ENCODE measurements at places on chromosomes 1 and 21.

DNA sequence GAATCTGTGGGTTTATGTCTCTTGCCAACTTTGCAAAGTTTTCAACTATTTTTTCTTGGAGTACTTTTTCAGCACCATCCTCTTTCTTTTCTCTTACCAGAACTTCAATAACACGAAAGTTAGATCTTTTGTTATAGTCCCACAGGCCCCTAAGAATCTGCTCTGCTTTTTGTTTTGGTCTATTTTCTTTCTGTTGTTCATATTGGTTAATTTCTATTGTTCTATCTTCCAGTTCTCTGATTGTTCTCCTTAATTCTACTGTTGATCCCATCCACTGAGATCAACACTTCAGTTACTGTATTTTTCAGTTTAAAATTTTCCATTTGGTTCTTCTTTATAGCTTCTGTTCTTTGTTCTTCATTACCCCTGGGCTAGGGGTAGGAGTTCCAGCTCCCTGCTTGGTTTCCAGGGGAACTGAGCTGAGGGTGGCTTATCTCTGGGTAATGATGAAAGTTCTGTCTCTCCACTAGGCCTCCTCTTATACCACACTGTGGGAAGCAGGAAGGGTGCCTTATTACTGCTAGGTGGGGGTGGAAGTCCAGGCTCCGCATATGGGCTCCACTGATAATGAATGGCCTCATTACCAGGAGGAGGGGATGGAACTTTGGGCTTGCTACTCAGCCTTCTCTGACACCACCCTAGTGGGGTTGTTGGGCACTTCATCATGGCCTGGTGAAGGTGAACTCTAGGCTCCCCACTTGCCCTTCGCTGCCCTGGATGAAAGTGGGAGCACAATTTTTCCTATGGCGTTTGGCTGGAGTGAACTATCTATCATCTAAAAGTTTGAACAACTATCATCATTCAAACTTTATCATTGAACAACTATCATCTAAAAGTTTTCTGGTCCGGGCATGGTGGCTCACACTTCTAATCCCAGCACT, 39.3 kb downstream of the NAV1 start:
- DNase-seq = no peak

DNA sequence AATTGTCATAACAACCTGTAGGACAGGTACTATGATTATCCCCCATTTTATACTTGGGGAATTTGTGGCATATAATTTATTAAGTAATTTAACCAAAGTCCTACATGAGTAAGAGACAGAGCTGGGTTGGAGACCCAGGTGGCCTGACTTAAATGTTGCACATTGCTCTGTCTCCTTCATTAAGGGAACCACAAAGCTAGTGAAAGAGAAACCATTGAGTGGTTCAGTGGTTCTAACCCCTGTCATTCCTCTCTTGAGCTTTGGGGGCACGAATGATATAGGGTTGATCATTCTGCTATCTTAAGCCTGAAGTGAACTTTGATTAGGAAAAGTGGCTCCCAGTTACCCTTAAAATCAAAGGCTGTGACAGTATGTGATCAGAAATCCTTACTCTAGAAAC, 5.3 kb upstream of the MAP3K7CL start:
- DNase-seq = no peak

- DNase-seq = no peak
Measured at GRCh38 chr1:228125185-228125584, 14.9 kb upstream of the GUK1 start.

GRCh38 chr1:177162243-177162642, 2.3 kb downstream of the ASTN1 start:
- DNase-seq = no peak

GRCh38 chr1:55443175-55443915, 228.2 kb upstream of the USP24 start:
- no peak for DNase-seq

DNA sequence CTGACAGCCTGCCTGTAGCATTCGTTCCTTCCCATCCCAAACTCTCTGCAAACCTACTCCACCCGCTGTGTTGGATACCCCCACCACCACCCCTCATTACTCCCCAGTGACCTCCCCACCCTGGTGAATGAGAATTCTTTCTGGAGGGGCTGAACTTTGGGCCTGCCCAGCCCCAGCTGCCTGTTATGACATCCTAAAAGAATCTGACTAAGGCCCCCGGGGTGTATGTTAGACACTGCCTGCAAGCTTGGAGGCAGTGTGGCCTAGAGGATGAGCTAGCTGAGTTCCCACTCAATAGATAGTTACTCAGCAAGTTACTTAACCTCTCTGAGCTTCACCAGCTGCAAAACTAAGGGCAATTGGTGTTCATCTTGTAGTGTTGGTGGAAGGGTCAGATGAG, 110.2 kb upstream of the FGGY start:
- no peak for DNase-seq

- no peak for DNase-seq
Measured at GRCh38 chr1:64750092-64750491, 5.2 kb downstream of the RAVER2 start.

- no peak for DNase-seq
Measured at GRCh38 chr1:169681140-169681539, 30.3 kb downstream of the SELL start.

GRCh38 chr1:247905910-247906503, 10.6 kb downstream of the OR2W3 start:
- DNase-seq = no peak

DNA sequence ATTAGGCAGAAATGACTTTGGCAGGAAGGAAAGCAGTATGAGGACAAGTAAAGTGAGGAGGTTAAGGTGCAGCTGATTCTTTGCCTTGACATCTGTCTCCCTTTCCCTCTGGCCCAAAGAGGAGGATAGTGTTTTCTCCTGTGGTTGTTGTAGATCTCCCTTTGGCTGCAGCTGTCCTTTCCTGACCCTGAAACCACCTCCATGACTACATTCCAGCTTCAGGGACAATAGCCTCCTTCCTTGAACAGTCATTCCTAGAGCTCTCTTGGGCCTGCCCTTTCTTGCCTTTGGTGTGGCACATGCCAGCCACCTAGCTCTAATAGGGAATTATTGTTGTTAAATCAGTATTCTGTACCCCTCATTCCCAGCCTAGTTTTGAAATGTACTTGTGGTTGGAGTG, 6.2 kb downstream of the ZMYM1 start:
- DNase-seq = no peak

DNA sequence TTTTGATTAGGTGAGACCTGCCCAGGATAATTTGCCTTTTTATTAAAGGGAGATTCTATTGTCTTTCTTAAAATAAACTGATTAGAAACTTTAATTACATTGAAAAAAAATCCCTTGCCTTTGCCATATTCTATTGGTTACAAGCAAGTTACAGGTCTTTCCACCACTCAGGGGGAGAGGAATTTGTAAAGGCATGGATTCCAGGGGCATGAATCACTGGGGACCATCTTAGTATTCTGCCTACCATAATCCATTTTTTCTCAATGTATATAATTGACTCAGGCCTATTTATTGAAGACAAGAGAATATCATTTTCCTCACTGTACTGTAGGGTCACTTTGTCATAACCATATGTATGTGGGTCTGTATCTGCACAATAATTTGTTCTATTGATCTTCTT, 124.3 kb upstream of the PDE4B start:
- DNase-seq = no peak

GRCh38 chr1:209743145-209743482, 12.7 kb upstream of the TRAF3IP3 start:
- no peak for DNase-seq

DNA sequence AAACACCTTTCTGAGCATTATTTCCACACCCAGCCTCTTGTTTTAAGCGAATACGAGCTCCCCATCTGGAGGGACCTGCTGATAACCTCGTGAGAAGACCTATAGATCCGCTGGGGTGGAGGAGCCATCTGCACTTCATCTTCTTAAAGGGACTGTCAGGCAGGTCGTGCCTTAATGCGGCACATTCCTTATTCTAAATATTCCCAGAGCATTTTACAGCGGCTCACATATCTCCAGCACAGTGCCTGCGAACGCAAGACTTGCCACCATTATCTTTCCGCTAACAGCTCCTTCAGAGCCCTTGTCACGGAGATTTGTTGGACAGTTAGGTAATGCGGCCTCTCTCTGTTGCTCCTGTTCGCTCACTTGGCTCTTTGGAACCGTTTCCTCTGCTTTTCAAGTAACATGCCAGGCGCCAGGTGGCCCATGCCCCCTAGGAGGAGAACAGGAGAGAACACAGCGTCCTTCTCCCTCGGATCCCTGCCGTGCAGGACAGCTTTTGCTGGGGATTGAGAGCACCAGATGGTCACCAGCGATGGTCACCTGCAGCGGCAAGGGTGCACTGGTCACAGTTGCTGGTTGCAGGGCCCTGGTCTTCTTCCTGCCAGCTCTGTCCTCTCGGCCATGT, 162.4 kb downstream of the PGBD5 start:
- no peak for DNase-seq

DNA sequence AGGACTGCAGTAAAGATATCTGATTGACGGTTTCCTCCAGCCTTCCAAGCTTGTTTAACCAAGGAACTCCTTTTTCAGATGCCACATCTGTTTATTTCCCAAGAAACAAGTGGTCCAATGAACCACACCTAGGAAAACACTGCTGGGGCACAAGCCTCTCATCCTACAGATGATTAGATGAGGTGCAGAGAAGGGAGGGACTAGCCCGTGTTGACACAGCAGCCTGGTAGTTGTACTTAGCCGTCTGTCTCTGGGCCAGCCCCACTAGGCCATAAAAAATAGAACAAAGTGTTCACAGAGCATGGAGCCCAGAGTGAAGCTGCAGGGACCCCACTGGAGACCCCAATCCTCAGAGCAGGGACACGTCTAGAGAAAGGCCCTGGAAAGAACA, 32.1 kb downstream of the LRP8 start:
- no peak for DNase-seq

DNA sequence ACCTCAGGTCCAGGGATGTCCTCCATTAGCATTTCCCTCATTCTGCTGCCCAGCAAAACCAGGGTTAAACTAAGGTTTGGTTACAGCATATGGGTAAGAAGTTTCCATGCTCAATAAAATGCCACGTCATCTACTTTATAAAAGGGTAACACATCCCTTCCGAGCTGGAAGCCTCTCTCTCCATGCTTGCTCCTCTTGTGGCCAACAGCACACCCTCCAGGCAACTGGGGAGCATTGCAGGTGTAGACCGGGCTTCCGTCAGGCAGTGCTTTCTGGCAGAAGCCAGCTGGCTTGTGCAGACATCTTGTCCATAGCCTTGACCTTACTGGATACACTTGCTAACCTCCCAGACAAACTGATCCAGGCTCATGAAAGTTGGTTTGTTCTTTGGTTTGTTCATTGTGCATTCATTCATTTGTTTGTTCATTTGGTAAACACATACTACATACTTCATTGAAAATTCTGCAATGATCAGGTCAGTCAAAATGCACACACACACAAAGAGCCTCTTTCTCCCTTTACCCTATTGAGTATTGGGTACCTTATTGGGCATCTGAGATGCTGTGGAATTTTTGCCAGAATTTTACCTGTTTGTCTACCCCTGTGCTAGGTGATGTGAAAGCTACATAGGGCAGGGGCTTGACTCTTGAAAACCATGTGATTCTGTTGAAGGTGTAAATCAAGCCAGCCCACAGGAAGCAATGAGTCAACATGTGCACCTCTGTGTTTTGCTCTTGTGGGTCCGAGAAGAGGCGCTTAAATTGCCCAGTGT, 422.8 kb downstream of the CAMTA1 start:
- DNase-seq = no peak

DNA sequence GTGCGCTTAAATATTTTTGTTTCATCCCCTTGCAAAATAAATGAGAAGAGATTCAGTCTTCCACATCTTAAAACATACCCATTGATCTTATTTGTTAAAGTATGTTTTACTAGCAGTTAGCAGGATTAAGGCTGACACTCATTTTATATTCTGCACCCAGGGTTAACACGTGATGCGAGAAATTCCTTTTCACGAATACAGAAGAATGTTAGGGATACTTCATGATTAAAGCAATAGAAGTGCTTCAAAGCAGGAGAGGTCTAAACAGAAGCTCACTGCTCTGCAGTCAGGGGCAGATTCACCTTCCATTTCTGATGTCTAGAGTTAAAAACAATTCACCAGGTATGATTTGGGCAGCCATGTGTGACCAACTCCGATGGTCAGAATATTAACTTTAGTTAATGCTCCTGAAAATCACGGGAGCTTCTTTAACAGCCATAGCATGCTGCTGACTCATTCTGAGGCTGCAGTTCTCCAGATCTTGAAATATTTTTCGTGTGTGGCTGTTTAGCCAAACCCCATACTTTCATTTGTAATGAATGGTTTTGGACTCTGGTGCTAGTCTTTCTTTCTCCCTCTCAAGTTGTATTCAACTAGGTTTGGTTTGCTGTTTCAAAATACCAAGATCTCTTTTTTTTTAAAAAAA, 19.7 kb downstream of the BCAR3 start:
- DNase-seq = no peak

GRCh38 chr1:180186831-180187230, 32.2 kb downstream of the QSOX1 start:
- no peak for DNase-seq

GRCh38 chr1:183583466-183583865, 6.8 kb downstream of the NCF2 start:
- no peak for DNase-seq

- no peak for DNase-seq
Measured at GRCh38 chr1:115437196-115437595, 99.1 kb upstream of the NGF start.

DNA sequence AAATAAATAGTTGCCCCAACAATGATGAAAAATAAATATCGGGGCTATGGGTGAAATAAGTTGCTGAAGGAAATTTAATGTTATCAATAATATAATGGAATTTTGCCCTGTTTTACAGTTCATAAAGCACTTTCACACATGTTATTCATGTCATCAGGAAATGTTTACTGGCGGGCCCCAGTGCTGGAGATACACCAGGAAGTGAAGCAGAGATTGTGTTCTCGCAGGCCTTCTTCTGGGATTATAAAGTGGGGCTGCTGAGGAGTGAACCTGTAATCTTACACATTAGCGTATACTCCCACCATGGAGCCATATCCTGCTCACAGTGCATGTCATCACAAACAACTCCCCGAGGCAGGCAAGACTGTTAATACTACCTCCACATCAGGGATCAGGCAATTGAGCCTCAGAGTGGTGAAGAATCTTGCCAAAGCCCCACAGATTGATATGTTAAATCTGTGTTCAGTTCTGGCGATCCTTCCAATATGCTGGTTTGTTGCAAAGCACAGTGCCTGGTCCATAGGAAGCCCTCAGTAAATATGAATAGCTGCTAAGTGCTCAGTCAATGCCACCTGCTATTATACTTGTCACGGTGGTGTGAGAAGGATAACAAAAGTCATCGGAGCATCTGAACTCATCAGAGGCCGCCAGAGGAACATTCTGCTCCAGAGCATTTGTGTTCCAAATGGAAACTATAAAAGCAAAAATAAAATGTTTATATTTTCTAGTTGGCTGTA, 104.4 kb upstream of the UBE2U start:
- DNase-seq = no peak

DNA sequence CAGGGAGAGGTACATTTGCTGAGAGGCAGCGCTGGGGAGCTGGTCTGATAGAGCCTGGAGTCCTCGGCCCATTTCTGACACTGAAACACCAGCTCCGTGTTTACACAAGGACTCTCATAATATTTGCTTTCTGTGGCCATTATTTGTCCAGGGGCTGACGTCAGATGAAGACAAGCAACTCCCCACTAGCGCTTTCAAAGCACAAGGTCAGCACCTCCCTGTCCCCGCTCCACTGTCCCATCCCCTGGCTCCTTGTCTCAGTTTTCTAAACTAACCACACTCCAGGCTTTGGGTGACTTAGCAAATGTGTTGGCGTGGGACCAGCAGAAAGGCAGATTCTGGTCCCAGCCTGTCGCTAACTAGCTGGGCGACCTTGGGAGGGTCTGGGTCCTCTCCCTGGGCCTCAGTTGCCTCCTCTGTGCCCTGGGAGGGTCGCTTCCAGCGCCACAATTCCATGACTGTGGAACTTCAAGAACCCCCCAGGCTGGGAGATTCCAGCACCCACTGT, 37.4 kb upstream of the ZBTB40 start:
- DNase-seq = no peak

- no peak for DNase-seq
Measured at GRCh38 chr1:92404661-92405060, 82.1 kb downstream of the GFI1 start.

Data from CD4-positive, alpha-beta T cell treated with Interleukin-4 for 4 hours (primary cell).